Uterus (tissue), 4 donors: ENCODE measurements at places on chromosomes 3 and 15. TPM values are rescaled to one million over a fixed set of nuclear protein-coding genes. Genes with fewer than 3 reads are reported as not detected.

GRCh38 chr3:175620532-175620931 is 761.4 kb downstream of the NAALADL2 start:
- no peaks in the 10 kb centered on the region for H3K27me3 ChIP-seq
- no peak for DNase-seq
- no peaks in the 10 kb centered on the region for H3K36me3 ChIP-seq
- H3K4me3 ChIP-seq: no peak overlapping the region
- no peak overlapping the region for H3K27ac ChIP-seq
- H3K4me1 ChIP-seq: no peaks in the 10 kb centered on the region

DNA sequence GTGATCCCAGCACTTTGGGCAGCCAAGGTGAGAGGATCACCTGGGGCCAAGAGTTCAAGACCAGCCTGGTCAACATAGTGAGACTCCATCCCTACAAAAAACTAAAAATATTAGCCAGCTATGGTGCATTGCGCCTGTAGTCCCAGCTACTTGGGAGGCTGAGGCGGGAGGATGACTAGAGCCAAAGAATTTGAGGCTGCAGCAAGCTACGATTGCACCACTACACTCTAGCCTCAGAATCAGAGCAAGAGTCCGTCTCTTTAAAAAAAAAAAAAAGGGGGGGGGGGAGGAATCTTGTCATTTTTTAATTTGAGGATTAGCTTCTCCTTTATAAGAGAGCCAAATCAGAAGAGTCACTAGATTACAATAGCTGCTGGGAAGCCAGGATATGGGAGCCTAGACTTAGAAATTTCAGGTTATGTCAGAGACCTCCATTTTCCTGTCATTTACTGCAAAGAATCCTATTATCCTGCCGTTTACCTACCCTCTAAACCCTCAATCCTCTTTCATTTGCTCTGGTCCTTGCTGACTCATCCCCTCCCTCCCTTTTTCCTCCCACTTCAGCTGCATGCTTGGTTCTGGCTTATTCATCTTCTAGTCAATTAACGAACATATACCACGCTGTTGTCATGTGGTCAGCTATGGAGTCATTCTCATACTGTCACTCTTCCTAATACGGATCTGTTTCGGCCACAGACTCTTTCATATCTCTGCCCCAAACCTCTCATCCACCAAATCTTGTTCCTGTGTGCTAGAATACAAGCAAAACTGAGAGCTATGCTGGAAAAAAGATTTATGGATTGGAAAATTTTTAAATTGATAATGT is 83.8 kb upstream of the PPIB start:
- peak overlapping the region; percentile 90 for H3K27ac ChIP-seq
- H3K27me3 ChIP-seq: no peaks in the 10 kb centered on the region
- no peak for DNase-seq
- no peak overlapping the region for H3K4me3 ChIP-seq
- no peaks in the 10 kb centered on the region for H3K4me1 ChIP-seq
- H3K36me3 ChIP-seq: no peaks in the 10 kb centered on the region

DNA sequence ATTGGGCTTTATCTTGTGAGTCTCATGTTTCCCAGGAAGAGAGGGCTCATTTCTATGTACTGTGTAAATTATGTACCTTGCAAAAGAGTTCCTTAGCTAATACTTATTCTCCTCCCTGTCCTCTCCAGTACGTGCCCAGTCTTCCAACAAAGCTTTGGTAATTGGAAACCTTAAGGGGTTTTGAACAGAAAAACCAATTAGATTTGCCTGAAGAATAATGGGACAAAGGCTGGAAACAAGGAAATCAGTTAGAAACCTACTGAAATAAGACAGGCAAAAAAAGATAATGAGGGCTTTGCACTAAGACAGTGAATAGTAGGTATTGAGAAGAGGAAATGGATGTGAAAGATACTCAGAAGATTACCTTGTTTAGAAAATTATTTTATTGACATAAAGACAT is 82.5 kb downstream of the SPRED1 start:
- no peak for DNase-seq
- H3K27me3 ChIP-seq: no peaks in the 10 kb centered on the region
- H3K36me3 ChIP-seq: no peaks in the 10 kb centered on the region

DNA sequence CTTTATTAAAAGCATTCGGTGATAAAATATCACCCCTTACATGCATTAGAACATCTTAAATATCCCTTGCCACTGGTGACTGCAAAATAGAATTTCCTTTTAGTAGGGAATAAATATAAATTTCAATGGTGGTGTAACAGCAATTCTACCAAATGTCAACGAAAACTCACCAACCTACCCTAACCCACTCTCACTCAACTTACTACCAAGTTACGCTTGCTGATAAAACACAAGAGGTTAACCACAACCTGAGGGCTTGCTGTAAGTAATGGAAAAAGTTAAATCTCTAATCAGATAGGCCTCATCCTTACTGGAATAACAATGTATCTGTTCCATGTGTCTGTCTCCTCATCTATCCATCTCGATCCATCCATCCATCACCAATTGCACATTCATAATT is 274.7 kb downstream of the FOXP1 start:
- H3K4me3 ChIP-seq: no peak overlapping the region
- no peaks in the 10 kb centered on the region for H3K36me3 ChIP-seq
- H3K4me1 ChIP-seq: no peaks in the 10 kb centered on the region
- H3K27ac ChIP-seq: no peak overlapping the region
- no peaks in the 10 kb centered on the region for H3K27me3 ChIP-seq
- no peak for DNase-seq

DNA sequence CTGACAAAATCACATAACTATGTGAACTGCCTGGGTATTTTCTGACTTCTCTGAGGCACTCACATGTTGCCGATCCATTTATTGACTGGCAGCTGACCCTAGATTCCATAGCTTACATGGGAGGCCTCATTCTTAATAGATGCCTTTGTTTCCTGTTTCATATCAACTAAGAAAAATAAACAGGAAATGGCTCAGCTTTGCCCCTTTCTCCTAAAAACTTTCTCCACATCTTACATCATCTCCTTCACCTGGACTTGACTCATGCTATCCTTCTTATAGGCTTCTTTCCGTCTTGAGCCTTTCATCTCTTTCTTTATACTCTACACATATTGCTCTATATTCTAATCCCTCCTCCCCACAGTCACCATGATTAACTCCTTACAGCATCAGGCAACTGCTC is 38.0 kb downstream of the TXNRD3 start:
- no peak overlapping the region for H3K4me3 ChIP-seq
- H3K4me1 ChIP-seq: no peaks in the 10 kb centered on the region
- DNase-seq: no peak

DNA sequence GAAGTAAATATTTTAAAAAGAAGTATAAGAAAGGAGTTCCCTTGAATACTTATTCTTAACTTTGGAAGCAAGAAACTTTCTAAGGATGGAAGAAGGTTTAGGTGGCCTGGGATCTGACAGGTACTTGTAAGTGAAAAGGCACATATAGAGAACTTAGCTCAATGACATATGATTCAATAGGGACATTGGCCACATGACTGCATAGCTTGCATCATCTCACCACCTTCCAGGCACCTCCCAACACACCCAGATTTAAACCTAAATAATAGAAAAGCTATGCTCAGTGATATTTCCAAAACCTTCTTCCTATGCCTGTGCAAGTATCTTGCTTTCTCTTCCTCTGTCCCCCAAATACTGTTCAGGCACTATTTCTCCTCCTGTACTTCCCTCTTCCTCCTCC is 4.7 kb upstream of the P2RY1 start:
- no peak overlapping the region for H3K27ac ChIP-seq
- H3K4me1 ChIP-seq: no peaks in the 10 kb centered on the region
- no peaks in the 10 kb centered on the region for H3K36me3 ChIP-seq
- DNase-seq: no peak
- no peak overlapping the region for H3K4me3 ChIP-seq

- no peaks in the 10 kb centered on the region for H3K27me3 ChIP-seq
- no peak for DNase-seq
- no peaks in the 10 kb centered on the region for H3K36me3 ChIP-seq
- H3K27ac ChIP-seq: no peak overlapping the region
Measured at GRCh38 chr3:110494093-110494490, 577.5 kb upstream of the NECTIN3 start.

DNA sequence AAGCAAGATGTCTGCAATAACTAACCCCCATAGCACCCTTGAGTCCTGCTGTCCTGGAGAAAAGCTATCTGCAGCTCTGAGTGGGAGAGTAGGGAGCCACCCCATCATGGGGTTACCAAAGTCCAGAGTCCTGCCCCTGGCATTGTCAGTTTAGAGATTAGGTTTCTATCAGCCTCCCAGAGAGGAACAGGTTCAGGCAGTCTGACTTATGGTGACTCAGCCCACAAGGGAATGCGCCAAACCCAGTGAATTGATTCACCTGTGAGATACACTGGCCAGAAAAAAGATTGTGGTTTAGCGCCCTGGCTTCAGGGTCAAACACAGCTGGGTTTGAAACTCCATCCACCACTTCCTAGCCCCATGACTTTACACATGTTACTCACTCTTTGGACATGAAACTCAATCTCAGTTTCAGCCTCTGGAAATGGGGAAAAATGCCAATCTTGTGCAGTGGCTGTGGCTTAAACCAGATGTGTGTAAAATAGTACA is 263.6 kb upstream of the HES1 start:
- H3K27ac ChIP-seq: no peak overlapping the region
- DNase-seq: no peak
- no peak overlapping the region for H3K4me3 ChIP-seq
- no peaks in the 10 kb centered on the region for H3K4me1 ChIP-seq
- H3K36me3 ChIP-seq: no peaks in the 10 kb centered on the region
- H3K27me3 ChIP-seq: no peaks in the 10 kb centered on the region

GRCh38 chr3:167694121-167694520 is 40.4 kb upstream of the WDR49 start:
- no peak overlapping the region for H3K27ac ChIP-seq
- no peak overlapping the region for H3K4me3 ChIP-seq
- DNase-seq: no peak
- H3K36me3 ChIP-seq: no peaks in the 10 kb centered on the region
- no peaks in the 10 kb centered on the region for H3K4me1 ChIP-seq

DNA sequence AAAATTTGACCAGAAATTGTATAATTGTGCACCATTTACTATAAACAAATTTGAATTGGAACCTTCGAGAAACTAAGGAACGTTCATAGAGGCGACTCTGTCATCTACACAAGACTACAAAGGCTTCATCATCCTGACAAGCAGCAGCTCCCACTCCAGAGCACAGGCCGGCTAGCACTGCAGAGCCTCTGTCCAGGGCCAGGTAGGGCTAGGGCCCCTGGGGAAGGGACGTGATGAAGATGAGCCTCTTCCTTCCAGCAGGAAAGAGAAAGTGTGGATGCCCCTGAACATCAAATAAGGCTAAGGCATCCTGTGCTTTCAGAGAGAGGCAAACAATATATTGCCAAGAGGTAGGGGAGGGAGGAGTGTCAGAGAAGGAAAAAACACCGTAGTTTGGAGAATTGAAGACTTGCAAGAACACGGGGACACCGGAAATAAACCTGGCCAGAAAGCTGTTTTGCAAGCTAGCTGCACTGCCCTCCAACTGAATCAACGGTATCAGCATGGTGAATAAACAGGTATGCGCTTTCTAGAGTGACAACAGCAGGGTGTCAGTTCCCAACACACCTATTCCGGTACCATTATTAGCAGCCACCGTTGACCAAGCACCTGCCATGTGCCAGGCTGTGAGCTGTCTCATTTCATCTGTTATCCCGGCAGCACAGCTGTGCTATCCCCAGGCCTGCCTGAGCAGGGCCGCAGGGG is 12.4 kb downstream of the XXYLT1 start:
- no peak for DNase-seq
- no peaks in the 10 kb centered on the region for H3K27me3 ChIP-seq
- H3K36me3 ChIP-seq: no peaks in the 10 kb centered on the region
- peak overlapping the region; percentile 59 for H3K4me3 ChIP-seq

GRCh38 chr3:124878561-124879336 is 8.4 kb downstream of the ITGB5 start:
- no peaks in the 10 kb centered on the region for H3K36me3 ChIP-seq
- peak overlapping the region; percentile 83 for H3K27ac ChIP-seq
- no peak overlapping the region for H3K4me3 ChIP-seq
- no peaks in the 10 kb centered on the region for H3K27me3 ChIP-seq
- peaks cover 19% of the 10 kb centered on the region for H3K4me1 ChIP-seq
- DNase-seq: peak; percentile 41

DNA sequence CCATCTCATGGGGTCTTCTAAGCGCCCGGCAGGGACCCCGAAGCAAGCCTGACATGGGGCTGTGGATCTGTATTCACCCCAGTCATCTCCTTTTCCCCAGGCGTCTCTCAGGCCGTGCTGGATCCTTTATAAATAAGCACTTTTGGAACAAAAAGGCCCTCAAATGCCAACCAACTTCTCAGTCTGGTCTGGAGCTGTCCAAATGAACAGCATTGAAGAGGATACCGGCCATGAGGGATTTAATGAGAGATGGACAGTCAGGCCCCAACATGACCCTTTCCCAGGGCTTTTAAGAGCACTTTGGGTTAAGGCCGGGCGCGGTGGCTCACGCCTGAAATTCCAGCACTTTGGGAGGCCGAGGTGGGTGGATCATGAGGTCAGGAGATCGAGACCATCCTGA is 89.2 kb upstream of the SPATA12 start:
- no peak for DNase-seq
- H3K27me3 ChIP-seq: no peaks in the 10 kb centered on the region
- H3K27ac ChIP-seq: peak overlapping the region; percentile 55
- no peaks in the 10 kb centered on the region for H3K36me3 ChIP-seq

DNA sequence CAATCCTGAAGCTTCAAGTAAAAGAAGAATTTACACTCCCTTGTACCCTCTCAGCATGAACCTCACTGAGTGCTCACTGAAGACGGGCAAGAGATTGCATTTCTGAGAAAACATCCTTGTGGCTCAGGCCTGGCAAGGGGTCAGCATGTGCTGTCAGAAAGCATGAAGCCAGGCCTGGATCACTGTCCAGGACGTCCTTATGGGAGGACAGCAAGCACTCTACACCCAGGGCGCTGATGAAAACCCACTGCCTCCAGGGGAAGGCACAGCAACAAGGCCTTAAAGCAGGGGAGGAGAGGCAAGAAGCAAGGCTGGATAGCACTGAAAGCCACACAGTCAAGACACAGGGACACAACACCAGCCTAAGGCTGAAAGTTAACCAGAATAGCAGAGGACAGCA is 315.4 kb downstream of the OCA2 start:
- no peak overlapping the region for H3K27ac ChIP-seq
- no peak for DNase-seq
- no peaks in the 10 kb centered on the region for H3K36me3 ChIP-seq
- H3K4me3 ChIP-seq: no peak overlapping the region

GRCh38 chr3:5056111-5056391 is 66.0 kb upstream of the ARL8B start:
- peaks cover 5% of the 10 kb centered on the region for H3K4me1 ChIP-seq
- no peaks in the 10 kb centered on the region for H3K36me3 ChIP-seq
- DNase-seq: no peak
- H3K27ac ChIP-seq: no peak overlapping the region
- H3K27me3 ChIP-seq: no peaks in the 10 kb centered on the region
- H3K4me3 ChIP-seq: no peak overlapping the region

GRCh38 chr3:197258168-197258755 is 40.1 kb downstream of the DLG1 start:
- no peak overlapping the region for H3K4me3 ChIP-seq
- no peaks in the 10 kb centered on the region for H3K27me3 ChIP-seq
- no peaks in the 10 kb centered on the region for H3K36me3 ChIP-seq

GRCh38 chr15:26910715-26911114 is 43.9 kb downstream of the GABRA5 start:
- no peak for DNase-seq
- H3K27me3 ChIP-seq: no peaks in the 10 kb centered on the region
- H3K27ac ChIP-seq: no peak overlapping the region
- H3K4me1 ChIP-seq: no peaks in the 10 kb centered on the region
- H3K4me3 ChIP-seq: no peak overlapping the region

The MYRIP gene
- 15.9 TPM for total RNA-seq

The VGLL3 gene
- total RNA-seq: 37.5 TPM

The EOMES gene
- total RNA-seq: not detected

The MOBP gene
- total RNA-seq: not detected

The FBXW12 gene
- 0.37 TPM for total RNA-seq

The RHOV gene
- not detected for total RNA-seq

The LTK gene
- 0.55 TPM for total RNA-seq

The PIF1 gene
- total RNA-seq: 5.5 TPM

The CHRNA7 gene
- 9.1 TPM for total RNA-seq

The CP gene
- 2.2 TPM for total RNA-seq

The SAMMSON gene
- not detected for total RNA-seq
